ENCODE measurements at places on chromosomes 16 and 17.

DNA sequence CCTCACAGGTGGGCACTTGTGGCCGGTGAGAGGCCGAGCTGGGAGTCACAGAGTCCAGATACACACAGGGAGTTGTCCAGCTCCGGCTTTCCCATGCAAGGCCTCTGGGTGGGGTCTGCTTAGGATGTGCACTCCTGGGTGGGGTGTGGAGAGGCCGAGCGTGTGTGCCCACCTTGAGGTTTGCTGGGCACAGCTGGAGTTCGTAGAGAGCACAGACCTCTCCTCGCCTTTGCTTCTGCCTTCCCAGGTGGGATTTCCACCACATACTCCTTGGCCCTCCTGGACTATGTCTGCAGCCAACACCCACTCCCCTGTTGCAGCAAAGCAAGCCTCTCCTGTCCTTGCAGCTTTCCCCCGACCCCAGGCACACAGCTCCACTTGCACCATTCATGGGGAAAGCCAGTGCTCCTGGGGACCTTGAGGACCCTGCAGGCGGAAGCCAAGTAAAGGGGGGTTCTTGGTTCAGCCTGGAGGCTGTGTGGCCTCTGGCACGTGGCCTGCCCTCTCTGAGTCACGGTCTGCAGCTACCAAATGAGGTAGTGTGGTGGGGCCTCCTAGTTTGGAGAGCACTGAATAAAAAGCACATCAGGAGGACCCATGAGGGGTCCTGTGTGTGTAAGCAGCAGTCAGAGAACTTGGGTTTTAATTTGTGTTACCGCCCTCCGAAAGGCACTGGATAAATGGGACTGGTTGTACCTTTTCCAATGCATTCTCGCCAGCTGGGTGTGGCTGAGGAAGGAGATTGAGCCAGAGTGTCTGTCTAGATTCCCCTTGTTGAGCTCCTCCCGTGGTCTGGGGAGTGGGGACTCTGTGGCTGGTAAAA is 31.5 kb downstream of the MPRIP start:
- DNase-seq = no peak

DNA sequence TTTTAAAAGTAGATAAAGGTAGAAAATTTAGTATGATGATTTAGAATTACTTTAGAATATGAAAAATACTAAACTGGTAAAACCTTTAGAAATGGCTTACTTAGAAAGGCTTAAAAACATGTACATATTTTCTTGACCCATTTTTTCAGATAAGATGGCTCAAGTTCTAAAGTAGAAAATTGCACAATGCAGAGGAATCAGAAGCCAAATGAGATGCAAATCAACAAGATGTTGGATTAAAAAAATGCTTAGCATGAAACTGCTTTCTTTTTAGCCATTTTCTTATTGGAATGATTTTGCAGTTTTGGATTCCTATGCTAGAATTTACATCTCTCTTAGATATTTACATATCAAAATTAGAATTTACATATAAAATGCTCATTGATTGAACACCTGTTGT is 1.5 kb upstream of the KRTAP3-1 start:
- no peak for DNase-seq

DNA sequence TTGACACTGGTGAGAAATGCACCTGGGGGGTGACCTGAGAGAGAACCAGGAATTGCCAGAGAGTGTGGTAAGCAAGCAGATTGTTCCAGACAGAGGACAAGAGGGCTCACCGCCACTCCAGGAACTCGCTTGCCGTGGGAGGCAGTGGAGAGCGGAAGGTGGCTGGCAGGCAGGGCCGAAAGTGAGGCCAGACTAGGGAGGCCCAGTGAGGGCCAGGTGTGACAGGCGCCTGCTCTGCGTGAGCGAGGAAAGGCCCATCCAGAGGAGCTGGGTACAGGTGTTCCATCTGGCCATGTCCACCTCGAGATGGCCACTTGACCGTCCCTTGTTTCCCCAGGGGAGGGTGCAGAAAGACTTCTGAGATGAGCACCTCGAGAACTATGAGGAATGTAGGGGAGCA is 11.9 kb upstream of the MYO15B start:
- no peak for DNase-seq

GRCh38 chr16:58448890-58449289 is 51.1 kb upstream of the NDRG4 start:
- no peak for DNase-seq

- no peak for DNase-seq
Measured at GRCh38 chr17:51662204-51663056, 402.1 kb downstream of the UTP18 start.

GRCh38 chr17:68197997-68198930 is 49.6 kb upstream of the AMZ2 start:
- DNase-seq = no peak

DNA sequence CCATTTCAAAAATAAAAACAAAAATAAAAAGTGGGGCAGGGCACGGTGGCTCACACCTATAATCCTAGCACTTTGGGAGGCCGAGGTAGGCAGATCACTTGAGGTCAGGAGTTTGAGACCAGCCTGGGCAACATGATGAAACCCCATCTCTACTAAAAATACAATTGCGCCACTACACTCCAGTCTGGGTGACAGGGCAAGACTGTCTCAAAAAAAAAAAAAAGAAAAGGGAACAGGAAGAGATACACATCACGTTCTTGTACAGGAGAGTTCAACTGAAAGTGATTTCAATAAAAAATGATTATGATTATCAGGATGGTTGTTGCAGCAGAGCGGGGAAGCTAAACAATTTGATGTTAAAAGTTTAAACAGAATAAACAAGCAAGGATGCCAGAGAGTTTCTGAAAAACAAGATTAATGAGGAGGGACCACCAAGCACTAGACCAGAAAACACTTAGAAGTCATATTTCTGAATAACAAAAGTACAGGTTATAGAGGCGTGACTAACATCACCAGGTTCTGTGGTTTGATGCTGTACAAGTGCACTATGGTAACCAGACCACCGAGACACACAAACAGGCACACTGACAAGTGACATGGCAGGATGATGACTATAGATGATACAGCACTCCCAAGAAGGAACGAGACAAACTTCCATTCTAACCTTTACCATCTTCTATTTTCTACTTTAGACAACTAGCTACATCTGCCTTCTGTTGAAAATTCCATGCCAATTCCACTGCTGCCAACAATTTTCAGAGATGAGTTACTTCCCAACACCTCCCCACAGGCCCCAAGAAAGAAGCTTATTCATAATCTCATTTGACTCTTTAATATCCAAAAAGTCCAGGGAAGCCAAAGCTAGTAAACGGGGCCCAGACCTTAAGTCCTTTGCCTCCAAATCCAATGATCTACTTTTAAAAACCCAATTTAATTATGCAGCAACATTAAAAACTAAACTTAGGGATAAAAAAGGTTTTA is 11.8 kb downstream of the DNAJA2 start:
- DNase-seq = no peak

GRCh38 chr17:50495918-50496317 is 12.3 kb upstream of the MYCBPAP start:
- no peak for DNase-seq

DNA sequence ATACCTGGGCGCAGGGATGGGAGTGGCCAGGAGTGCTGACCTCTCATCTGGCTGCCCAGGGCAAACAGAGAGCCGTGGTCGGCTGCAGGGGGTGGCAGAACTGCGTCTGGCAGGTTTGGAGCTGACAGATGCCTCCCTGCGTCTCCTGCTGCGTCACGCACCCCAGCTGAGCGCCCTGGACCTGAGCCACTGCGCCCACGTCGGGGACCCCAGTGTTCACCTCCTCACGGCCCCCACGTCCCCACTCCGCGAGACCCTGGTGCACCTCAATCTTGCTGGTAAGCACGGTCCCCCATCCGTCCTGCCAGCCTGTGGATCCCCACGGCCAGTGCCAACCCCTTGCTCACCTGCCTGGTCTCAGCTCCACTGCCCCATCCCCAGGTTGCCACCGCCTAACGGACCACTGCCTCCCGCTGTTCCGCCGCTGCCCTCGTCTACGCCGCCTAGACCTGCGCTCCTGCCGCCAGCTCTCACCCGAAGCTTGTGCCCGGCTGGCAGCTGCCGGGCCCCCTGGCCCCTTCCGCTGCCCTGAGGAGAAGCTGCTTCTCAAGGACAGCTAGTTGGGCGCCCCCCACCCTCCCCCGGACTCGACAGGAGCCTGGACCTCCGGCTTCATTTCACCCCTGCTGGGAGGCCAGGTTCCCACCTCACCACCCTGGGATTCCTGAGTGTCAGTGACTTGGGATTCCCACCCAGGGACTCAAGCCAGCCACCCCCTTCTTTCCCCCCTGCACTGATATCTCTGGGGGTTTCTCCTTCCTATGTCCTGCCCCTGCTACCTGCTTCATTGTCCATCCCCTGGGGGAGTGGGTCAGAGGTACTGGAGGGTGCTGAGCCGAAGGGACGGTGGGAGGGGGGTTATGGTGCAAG is 2.0 kb upstream of the ORAI3 start:
- no peak for DNase-seq

DNA sequence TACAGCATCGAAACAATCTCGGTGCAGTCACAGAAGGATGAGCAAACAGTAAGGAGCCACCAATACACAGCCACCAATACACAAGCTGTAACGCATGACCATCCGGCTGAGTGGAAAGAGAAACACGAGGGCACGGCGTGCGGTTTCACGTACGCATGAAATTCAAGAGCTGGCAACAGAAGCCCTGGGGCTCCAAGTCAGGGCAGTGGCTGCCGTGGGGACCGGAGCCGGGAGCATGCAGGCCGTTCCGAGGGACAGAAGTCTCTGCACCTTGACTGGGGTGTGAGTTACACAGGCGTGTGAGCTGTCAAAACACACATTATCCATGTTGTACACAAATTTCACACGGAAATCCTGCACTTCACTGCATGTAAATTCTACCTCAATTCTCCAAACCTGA is 50.6 kb upstream of the METRNL start:
- DNase-seq = no peak

GRCh38 chr16:47851146-47851545 is 304.6 kb downstream of the ABCC12 start:
- no peak for DNase-seq

DNA sequence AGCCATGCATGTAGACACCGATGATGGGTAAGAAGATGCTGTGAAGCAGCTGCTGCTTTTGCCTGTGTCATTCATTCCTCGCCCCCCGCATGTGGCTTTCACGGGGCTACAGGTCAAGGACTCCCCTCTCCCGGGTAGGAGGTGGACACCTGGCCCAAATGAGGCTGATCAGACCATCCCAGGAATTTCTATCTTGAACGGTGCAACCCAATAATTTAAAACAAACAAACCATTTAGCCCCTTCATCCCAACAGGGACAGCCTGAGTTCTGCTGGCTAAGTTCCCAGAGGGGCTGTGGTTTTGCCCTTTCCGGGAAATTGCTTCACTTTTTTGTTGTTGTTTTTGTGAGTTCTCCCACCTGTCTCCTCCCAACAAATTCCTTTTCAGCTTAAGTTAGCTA is 137.7 kb upstream of the CDH5 start:
- DNase-seq = no peak

GRCh38 chr17:29760279-29761039 is 137.7 kb upstream of the CORO6 start:
- peak; percentile 24 for DNase-seq

- DNase-seq = no peak
Measured at GRCh38 chr17:68539548-68540467, 27.6 kb downstream of the PRKAR1A start.

GRCh38 chr17:38719943-38720641 is 10.0 kb upstream of the CISD3 start:
- DNase-seq = no peak

GRCh38 chr17:63854709-63855108 is 12.2 kb upstream of the SMARCD2 start:
- DNase-seq = no peak

GRCh38 chr17:39754958-39755553 is 17.3 kb downstream of the GRB7 start:
- no peak for DNase-seq

DNA sequence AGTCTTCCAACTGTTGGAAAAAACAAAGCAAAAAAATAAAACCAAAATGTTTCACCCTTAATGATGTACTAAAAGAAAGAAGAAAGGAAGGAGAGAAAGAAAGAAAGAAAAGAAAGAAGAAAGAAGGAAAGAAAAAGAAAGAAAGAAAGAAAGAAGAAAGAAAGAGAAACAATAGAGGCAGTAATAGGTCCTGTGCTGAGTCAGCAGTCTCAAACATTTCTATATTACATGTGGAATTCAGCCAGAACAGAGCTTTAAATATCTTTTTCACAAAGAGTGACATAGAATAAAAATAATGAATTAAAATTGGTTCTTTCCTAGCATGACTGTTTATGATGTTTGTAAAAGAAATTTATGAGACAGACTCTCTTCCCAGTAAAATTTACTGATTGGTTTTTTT is 1135.3 kb upstream of the CDH8 start:
- DNase-seq = no peak

DNA sequence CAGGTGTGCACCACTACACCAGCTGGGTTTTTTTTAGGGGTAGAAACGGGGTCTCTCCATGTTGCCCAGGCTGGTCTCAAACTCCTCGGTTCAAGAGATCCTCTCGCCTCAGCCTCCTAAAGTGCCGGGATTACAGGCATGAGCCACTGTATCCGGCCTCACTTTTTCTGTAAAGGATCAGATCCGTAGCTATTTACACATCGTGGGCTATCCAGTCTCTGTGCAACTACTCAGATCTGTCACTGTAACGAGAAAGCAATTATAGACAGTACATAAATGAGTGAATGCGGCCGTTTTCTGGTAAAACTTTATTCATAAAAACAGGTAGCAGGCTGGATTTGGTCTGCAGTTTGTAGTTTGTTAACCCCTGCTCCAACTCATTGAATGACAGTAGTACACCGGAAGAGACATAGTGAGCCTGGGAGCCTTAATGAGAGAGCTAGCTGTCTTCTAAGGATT is 44.5 kb downstream of the VMP1 start:
- no peak for DNase-seq

GRCh38 chr17:31433811-31434726 is 42.6 kb downstream of the RAB11FIP4 start:
- DNase-seq = no peak

DNA sequence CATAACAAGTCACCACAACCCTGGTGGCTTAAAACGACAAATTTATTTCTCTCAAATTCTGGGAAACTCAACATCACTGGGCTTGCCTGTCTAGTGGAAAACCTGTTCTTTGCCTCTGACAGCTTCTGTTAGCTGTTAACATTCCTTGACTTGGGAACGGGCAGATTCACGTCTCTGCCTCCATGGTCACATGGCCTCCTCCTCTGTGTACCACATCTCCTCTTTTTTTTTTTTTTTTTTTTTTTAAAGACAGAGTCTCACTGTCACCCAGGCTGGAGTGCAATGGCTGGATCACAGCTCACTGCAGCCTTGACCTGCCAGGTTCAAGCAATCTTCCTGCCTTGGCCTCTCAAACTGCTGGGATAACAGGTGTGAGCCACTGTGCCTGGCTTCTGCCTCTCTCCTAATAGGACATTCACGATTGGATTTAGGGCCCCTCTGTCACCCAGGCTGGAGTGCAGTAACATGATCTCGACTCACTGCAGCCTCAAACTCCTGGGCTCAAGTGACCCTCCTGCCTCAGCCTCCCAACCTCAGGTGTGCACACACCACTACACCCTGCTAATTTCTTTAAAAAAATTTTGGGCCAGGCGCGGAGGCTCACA is 11.7 kb upstream of the LLGL1 start:
- DNase-seq = no peak

DNA sequence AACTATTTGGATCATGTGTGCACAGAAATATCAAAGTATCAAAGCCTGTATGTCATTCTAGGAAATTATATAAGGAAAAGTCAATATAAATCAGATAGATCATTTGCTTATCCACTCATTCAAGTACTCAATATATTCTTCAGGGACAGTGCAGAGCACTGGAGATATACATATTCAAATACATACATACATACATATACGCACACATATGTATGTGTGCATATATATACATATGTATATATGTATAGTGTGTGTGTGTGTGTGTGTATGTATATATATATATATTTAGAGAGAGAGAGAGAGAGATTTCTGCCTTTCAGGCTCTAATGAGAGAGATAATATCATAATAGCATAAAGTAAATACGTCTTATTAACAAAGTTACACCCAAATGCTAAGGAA is 169.2 kb downstream of the PMP22 start:
- no peak for DNase-seq
